Colonic mucosa (tissue), 4 donors: ENCODE measurements at places on chromosomes 4 and X.
A peak's percentile ranks its signal among the peaks of the same experiment; 100 is the strongest.

GRCh38 chr4:67934628-67935027 lies 28.7 kb downstream of the TMPRSS11A start:
- DNase-seq = no peak

DNA sequence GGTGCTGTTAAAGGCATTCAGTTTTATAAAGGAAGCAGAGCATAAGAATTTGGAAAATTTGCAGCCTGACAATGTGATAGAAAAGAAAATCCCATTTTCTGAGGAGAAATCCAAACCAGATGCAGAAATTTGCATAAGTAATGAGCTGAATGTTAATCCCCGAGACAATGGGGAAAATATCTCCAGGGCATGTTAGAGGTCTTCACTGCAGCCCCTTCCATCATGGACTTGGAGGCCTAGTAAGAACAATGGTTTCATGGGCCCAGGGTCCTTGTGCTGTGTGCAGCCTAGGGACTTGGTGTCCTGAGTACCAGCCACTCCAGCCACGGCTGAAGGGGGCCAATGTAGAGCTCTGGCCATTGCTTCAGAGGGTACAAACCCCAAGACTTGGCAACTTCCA lies 542.7 kb upstream of the NR3C2 start:
- no peak for DNase-seq

DNA sequence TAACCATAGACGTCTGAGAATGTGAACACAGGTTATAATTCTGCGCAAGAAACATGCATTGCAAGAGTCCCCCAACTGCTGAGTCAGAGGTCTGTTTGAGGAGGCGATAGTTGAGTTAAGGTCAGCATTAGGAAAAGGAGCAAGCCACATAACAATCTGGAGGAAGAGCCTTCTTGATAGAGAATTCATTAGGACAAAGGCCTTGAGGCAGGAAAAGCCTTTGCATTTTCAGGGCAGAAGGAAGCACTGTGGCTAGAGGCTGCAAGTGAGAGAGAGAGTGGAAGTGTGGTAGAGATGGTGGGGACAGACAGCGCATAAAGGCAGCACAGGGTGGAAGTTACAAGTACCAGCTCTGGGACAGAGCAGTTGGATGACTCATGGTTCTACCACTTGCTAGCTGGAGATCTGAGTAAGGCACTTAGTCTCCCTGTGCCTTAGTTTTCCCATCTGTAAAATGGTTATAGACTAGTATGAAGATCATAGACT lies 125.8 kb upstream of the LNX1 start:
- no peak for DNase-seq

- DNase-seq = no peak
These were observed 5.2 kb upstream of the NAP1L5 start for GRCh38 chr4:88702782-88703181.

GRCh38 chr4:2436301-2436700 lies 17.5 kb downstream of the CFAP99 start:
- no peak for DNase-seq

- no peak for DNase-seq
These were observed 33.2 kb upstream of the TBC1D14 start for GRCh38 chr4:6876440-6876839.

GRCh38 chr4:36053930-36054329 lies 190.4 kb downstream of the ARAP2 start:
- no peak for DNase-seq

GRCh38 chrX:78643096-78643495 lies 16.0 kb downstream of the RTL3 start:
- DNase-seq = no peak

DNA sequence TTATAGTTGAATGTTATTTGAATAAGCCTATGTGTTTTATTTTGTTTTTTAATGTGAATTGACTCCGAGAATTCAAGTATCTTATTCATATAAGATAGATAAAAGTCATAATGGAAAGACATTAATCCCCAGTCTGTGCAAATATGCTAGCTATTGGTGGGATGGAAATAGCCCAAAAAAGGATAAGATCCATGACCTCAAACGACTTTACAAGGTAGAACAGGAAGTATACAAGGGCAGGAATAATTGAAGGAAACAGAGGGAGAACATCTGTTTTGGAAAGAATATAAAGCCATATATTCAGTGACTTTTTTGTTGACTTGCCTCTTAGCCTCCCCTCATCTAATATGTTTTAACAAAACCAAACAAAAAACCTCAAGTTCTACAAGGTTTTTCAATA lies 9.0 kb downstream of the ABCE1 start:
- DNase-seq = no peak

DNA sequence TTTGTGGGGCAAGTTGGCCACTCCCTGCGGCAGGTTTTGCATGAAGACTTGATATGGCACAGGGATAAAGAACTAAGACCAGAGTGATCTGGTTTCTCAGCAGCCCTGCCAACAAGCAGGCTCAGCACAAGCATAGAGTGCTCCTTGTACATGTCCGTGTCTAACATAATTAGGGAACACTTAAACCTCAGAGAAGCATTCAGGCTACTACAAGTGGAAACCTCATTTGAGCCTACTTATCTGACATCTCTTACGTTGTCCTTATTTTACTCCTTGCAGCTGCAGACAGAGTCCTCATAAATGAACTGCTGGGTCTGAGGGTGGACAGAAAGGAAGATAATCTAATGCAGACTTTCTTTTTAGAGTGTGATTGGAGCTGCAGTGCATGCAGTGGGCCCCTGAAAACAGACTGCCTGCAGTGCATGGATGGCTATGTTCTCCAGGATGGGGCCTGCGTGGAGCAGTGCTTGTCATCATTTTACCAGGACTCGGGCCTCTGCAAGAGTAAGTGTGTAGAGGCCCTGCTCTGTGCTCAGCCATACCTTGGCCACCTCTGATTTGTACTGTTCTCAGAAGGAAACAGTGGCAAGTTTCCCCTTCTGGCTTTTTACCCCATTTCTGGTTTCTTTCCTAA lies 179.1 kb upstream of the ANXA3 start:
- DNase-seq = no peak

- peak; percentile 85 for DNase-seq
These were observed at the start of gene OPHN1 for GRCh38 chrX:68433155-68433980. OPHN1 (minus strand) TSS chrX:68433495; CDS start chrX:68433020, 475 bp downstream.

- DNase-seq = no peak
These were observed 615.1 kb downstream of the ANKRD50 start for GRCh38 chr4:124097447-124097846.

DNA sequence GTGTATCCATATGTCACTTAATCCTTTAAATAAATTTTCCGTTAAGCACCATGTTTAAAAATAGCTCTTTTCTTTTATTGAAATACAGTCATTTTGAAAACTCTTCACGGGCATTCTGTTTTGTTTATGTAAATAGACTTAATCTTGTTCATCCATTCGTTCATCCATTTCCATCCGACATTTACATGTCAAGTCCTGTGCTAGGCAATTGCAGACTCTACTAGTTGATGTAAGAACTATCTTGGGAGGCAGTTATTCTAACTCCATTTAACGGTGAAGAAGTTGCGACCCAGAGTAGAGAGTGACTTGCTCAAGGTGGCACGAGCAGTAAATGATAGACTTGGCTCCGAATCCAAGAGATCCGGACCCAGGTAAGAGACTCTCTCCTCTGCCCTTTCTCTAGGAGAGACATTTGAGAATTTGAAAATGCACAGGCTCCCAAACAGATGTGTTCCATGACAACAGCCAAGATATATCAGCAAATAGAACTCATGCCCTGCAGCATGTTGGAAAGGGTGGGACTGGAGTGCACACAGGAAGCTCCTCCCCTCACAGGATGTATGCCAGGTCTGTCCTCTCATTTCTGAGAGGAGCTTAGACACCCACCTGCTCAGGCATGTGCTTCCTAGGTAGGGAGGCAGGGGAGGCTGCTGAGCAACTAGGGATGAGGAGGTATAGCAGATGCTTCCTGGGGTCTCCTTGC lies 64.5 kb downstream of the DRD5 start:
- DNase-seq = no peak

- no peak for DNase-seq
These were observed 260.4 kb downstream of the SH2D1A start for GRCh38 chrX:124606724-124607123.

DNA sequence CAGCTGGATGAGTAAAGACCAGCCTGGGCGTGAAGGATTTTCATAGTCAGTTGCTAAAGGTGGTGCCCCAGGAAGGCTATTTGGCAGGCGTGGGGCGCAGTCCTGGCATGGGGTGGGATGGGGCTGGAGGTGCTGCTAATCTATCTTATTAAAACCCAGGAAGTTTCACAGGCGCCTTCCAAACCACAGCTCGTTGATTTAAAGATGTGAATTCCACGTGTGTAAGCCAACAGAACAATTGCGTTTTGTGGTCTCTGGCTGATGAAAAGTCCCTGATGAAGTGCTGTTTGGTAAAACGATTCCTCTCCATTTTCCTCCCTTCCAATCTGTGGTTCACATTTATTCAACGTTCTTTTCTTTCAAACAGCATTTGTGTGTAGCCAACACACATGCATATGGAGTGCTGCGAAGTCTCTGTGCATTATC lies 105.0 kb downstream of the TBL1X start:
- DNase-seq = no peak

DNA sequence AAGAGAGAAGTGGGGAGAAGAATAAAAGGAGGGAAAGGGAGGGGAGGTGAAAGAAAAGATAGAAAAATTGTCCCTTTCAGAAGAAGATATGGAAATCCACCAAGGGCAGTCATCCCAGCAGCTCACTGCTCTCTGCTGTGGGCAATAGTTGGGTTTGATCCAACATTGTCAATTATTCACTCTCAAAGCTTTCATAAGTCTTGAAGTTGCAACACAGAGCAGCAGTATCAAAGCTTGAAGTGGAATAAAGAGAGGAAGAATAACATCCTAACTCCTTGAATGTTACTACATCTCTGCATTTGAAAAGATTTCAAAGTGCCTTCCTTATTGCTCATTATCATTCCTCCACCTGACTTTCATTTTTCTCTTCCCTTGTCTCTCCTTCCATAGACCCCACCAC lies 62.3 kb upstream of the HHIP start:
- DNase-seq = no peak

- DNase-seq = no peak
These were observed 748.6 kb downstream of the STPG2 start for GRCh38 chr4:97394653-97395052.

DNA sequence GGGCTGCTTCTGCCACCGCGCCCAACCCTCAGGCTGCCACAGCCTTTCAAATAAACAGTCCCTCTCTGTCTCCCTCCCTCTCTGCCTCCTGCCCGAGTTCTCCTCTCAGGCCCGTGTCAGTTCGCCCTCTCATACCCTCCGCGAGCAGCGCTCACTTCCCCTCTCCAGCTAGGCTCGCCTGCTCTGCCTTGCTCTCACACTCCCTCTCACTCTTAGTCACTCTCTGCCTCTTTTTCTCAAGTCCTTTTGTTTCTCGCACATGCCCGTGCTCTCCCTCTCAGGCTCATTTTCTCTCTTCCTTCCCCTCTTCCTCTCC lies 3.2 kb downstream of the EFNB1 start:
- DNase-seq = peak; percentile 52

- DNase-seq = no peak
These were observed 26.2 kb downstream of the TMSB4X start for GRCh38 chrX:13001097-13001496.

GRCh38 chrX:109704563-109704962 lies 28.5 kb downstream of the ACSL4 start:
- no peak for DNase-seq

DNA sequence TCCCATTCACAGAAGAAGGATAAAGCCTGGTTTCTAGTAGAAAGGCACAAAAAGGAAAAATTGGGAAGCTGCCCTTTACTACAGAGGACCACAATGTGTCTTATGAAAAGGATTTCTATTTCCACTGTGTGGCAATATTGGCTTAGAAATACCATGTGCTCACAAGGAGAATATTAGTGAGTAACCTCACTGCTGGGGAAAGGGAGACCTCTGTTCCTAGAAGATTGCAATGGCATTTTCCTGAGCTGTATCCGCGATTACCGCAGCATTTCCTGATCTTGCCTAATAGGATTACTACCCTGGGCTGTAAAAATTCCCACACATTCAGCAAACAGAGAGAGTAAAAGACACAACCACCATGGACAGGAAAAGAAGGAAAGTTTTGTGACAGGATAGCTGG lies 308.8 kb upstream of the TECRL start:
- DNase-seq = no peak

GRCh38 chr4:124757126-124757525 lies 44.6 kb upstream of the ANKRD50 start:
- DNase-seq = no peak

DNA sequence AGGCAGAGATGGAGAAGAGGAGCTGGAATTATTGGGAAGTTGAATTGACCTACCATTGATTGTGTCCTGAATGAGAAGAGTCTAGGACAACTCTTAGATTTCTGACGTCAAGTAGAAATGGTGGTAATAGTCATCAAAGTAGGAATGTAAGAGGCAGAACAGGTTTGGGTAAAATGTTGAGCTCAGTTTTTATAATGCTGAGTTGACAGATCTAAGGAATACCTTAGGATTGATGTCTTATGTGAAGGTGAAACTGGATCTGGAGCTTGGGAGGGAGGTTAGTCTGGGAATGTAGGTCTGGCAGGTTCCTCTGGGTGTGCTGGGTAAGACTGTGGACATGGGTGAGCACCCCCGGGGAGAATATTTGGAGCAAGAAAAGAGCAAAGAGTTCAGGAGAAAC lies 31.9 kb downstream of the JADE1 start:
- no peak for DNase-seq

DNA sequence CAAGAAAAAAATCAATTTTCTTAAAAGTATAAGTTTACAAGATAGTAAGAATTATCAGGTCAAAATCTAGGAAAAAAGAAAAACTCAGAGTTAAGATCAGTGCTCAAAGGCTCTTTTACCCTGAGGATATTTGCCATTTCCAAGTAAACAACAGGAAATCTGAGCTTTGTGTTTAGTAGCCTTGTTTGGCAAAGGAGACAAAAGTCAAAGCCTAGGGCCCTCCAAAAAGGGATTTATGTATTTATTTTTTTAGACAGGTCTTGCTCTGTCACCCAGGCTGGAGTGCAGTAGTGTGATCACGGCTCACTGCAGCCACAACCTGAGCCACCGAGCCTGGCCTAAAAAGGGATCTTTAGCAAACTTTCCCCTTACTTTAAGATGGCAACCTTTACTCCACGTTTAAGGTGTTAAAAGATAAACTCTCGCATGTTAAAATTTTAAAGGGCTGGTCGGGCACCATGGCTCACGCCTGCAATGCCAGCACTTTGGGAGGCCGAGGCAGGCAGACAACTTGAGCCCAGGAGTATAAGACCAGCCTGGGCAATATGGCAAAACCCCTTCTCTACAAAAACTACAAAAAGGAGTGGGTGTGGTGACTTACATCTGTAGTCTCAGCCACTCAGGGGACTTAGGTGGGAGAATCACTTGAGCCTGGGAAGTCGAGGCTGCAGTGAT lies 21.3 kb upstream of the OPHN1 start:
- DNase-seq = no peak

DNA sequence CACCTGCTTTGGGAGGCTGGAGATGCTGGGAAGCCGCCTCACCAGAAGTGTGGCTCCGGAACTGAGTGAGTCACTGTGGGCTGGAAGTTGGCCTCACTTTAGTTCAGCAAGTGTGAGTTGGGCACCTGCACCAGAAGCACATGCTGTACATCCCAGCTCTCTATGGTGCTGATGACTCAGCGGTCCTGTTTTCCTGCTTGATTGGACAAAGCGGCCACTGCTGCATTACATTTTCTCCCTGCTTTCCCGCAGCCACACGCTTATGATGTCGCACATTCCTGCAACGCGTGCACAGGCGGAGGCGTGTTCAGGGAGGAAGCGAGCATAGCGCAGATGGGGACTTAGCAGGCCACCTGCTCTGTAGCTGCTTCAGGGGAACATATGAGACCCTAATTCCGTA lies 26.7 kb upstream of the CLDN34 start:
- DNase-seq = no peak

- peak; percentile 84 for DNase-seq
These were observed 99.8 kb downstream of the KLHL8 start for GRCh38 chr4:87120411-87121162.

- no peak for DNase-seq
These were observed 52.7 kb upstream of the FTHL17 start for GRCh38 chrX:31124536-31124935.
